ENCODE measurements at places on chromosomes 4 and X.

GRCh38 chrX:108732630-108733321 lies 3.6 kb downstream of the IRS4 start:
- DNase-seq: no peak

DNA sequence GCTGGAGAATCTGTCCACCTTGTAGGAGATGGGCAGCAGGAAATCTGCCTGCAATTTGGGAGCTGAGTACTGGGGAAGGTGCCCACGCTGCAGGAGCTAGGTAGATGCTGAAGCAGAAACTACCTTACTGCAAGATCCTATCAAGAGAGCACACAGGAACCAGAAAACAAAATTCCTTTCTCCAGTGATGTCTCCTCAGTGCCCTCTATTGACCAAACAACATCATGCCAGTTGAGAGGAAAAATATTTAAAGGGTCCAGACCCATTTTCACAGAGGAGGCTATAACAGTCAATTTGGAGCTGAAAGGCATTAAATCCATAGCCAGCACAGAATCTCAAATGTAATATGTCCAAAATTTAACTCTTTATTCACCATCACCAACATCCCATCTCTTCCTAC lies 406.8 kb downstream of the SLITRK2 start:
- no peak for DNase-seq

GRCh38 chr4:182048871-182049270 lies 194.3 kb upstream of the TENM3 start:
- DNase-seq: no peak

GRCh38 chrX:45872480-45872879 lies 671.8 kb upstream of the DIPK2B start:
- DNase-seq: no peak

DNA sequence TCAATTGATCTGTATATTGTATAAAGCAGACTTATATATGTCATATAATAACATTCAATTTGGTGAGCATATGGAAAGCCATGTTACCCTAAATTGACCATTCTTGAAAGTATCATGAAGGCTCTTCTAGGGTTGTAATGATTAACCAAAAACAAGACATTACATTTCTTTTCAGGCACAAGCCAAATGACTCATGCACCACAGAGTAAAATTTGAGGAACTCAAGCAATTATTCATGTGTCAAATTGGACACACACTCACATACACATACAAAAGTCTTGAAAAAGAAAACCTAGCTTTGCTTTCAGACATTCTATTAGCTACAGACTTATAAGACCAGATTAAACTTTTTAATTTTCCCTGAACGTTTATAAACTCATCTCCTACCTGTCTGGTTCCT lies 146.5 kb upstream of the PCDH18 start:
- no peak for DNase-seq

DNA sequence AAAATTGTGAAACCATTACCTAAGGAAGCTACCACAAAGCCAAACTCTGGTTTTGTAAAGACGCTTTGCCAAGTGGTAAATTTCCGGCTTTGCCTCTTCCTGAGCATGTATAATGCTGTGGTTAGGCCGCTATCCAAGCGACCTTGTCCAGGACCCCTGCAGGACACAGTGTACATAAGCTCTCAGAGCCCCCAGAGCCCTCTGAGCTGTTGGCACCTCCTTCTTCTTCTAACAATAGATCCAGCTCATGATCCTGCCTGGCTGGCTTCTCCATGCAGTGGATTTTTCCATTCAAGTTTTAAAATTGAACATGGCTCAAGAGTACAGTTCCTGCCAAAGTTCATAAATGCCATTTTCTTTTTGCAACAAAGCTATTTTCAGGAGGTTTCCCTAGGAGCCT lies 326.7 kb downstream of the MAPK10 start:
- peak; percentile 28 for DNase-seq

GRCh38 chr4:57148831-57149505 lies 38.8 kb upstream of the IGFBP7 start:
- DNase-seq: no peak

GRCh38 chrX:38220415-38221390 lies at the start of gene SRPX:
Gene SRPX, minus strand, starts transcription at chrX:38220871. Its CDS starts 79 bp downstream, at chrX:38220792.
- no peak for DNase-seq

DNA sequence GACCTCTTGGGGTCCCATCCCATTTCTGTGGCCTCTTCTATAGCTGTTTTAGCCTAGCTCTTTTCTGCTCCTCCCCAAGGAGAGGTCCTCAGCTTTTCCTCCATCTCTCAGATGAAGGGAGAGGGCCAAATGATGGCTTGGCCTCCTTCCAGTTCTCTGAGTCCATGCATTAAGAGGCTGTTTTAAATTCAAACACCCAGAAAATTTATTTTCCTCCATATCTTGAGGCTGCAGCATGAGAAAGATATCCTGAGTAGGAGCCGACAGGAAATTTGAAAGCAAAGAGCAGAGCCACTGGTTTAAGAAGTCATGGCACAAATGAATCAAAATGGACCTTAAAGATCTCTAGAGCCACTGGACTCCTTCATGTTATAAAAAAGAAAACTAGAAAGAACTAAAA lies 558.8 kb downstream of the MID1IP1 start:
- no peak for DNase-seq

DNA sequence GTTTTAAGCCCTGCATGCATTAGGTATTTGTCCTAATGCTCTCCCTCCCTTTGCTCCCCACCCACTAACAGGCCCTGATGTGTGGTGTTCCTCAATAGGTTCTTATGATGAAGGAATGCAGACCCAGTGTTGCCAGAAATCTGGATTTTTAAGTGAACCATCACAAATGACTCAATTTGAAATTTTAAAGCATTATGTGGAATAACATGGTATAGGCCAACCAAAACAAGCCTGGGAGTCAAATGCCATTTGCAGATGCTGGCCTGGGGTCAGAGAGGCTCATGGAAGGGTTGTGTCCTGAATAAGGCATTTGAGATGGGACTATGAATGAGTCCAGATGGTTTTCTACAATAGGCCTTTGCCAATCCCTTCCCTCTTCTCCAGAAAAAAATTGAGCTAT lies 179.6 kb downstream of the SHROOM3 start:
- peak; percentile 95 for DNase-seq

GRCh38 chr4:13176741-13177142 lies 307.4 kb downstream of the RAB28 start:
- no peak for DNase-seq

GRCh38 chr4:13627178-13627605 lies 333 bp downstream of the BOD1L1 start:
- DNase-seq: no peak

- DNase-seq: no peak
Measured at GRCh38 chr4:107740950-107741701, 21.1 kb upstream of the PAPSS1 start.
